Uterus (tissue), 4 donors: ENCODE measurements at places on chromosomes 7 and 10.

GRCh38 chr10:60098677-60099601 is 192.6 kb upstream of the CCDC6 start:
- DNase-seq: no peak

- peak; percentile 76 for DNase-seq
Measured at GRCh38 chr10:102645388-102645740, 1.1 kb downstream of the TRIM8 start.

- no peak for DNase-seq
Measured at GRCh38 chr7:50603287-50603686, 38.1 kb upstream of the DDC start.

DNA sequence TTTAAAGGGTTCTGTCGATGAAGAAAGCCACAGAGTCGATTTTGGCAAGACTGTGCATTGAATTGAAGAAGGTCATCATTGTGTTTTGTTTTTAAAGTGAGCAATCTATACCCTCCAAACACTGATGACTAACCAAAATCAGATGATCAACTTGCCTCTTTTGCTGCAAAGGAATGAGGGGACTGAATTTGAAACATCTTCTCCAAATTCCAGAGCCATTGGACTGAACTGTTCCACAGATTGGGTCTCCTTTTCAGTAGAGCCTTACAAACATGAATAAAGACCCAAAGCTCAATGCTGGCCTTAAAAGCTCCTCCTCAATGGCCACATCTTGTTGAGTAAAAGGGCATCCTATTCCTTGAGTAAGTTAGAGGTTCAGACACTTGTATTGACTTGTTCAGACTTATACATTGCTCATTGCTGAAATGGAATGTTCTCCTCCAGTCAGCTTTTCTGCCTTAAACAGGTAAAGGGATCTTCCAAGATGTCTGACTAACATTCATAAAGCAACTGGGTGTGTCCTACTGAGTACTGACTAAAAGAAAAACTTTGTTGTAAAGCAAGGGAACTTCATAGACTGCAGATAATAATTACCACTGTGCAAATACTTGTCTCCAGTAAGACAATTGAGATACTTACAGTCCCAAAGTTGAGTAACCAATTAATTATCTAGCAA is 630.6 kb downstream of the KCNMA1 start:
- no peak for DNase-seq

GRCh38 chr7:132646052-132646451 is 69.8 kb upstream of the PLXNA4 start:
- no peak for DNase-seq

DNA sequence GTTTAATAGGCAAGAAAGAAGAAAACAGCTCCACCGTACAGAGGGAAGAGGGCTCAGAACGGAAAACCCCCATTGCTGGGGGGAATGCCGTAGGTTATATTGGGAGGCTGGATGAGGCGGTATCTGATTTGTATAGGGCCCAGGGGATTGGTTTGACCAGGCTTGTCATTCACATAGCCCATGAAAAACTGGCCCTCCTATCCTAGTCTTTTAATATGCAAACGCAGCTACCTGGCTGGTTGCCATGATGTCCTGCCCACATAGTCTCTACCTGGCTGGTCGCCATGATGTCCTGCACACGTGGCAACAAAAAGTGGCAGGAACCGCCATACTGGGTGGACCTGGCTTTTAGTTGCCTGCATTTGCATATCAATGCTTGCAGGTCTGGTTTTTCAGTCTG is 84.7 kb downstream of the AUTS2 start:
- no peak for DNase-seq

- no peak for DNase-seq
Measured at GRCh38 chr7:97446361-97446760, 285.5 kb upstream of the TAC1 start.

- no peak for DNase-seq
Measured at GRCh38 chr7:128833946-128834325, 3.7 kb downstream of the FLNC start.

- no peak for DNase-seq
Measured at GRCh38 chr10:85666102-85666501, 700.5 kb downstream of the GRID1 start.

GRCh38 chr7:4201566-4201965 is 480.5 kb upstream of the FOXK1 start:
- DNase-seq: no peak

DNA sequence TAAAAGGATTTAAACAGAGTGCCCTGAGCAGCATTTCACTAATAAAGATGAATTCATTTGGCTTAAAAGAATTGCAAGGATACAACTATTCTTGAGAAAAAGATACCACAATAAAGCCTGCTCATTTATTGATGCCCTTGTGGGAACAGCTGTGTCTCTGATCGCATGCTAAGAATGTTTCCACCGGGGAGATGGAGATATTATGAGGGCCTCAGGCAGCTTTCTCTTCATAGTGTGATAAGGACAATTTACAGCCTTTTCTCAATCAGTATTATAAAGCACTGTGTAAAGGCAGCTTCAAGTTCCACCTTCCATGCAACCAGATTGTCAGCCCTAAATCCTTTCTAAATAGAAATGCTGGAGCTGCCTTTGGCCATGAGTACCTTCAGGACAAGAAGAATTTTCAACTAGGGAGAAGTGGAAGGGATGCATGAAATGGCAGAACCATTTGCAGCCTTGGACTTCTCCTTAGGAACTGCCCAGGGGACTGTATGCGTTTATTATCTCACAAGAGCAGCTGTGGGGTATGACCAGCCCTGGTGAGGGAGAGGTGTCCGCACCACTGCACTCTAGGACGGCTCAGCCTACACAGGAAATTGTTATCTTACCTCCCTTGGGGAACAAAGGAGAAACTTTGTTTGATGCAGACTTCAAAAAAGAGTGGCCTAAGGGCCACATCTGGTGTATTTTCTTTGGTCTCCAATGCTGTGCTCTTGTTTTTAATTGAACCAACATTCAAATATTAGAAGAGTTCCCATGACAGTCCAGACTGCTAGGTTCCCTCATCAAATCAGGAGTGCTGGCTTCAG is 116.9 kb upstream of the PCGF5 start:
- no peak for DNase-seq

DNA sequence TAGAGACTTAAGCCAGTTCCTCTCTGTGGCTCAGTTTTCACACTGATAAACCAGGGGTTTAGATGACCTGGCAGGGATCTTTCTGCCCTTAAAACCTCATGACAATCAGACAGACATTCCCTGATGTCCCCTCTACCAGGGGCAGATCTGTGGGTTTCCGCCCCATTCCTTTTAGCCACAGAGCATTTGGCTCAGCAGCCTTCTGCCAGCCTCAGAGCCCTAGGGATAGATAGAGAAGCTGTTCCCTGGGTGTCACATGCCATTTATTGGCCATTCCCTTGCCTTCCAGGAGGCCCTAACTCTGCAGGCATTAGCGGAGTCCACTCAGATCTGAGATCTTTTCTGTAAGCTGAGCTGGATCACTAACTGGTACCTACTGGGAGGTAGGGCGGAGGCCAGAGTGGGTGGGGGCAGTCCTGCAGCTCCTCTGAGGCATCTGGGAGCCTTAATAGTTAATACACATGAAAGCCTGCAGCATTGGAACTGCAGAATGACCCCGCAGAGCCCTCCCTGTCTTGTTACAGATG is 101.5 kb downstream of the ZMIZ1 start:
- no peak for DNase-seq

DNA sequence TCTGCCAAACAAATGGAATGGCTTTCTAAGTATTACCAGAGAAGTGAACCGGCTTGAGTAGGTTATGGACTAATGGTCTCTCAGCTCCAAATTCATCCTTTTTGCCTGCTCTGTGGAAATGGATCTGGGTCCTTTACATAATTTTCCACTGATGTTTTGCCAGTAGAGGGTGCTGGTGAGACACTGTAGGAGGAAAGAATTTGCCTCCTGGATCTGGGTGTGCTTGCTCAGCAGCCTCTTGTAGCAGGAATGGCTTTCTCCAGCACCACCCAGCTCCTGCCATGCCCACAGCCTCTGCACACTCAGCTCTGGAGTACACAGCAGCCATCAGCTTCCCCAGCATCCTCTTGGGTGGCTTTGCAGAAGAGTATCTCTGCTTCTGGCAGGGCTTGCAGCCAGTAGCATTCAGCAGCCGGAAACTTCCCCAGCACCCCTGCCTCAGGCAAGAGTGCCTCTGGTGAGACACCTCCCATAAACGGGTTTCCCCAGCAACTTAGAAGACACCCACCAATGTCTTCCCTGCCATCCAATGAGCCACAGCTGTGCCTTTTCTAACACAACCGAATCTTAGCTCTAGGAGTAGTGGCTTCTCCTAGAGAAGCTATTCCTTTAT is 235.0 kb upstream of the PLPP4 start:
- DNase-seq: no peak

- no peak for DNase-seq
Measured at GRCh38 chr10:47351899-47352815, 4.0 kb downstream of the RBP3 start.

DNA sequence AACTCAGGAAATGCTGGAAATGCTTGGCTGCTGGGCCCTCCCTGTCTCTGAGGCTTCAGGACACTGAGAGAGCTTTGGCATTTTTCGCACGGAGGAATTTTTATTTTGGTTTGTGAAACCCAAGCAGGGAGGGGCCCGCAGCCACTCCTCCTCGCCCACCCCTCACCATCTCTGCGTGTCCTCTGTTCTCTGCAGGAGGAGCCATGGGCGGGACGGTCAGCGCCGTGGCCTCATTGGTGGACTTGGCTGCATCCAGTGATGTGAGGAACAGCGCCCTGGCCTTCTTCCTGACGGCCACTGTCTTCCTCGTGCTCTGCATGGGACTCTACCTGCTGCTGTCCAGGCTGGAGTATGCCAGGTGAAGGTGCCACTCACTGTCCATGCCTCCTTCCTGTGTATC is 36.8 kb downstream of the SLC29A3 start:
- no peak for DNase-seq

DNA sequence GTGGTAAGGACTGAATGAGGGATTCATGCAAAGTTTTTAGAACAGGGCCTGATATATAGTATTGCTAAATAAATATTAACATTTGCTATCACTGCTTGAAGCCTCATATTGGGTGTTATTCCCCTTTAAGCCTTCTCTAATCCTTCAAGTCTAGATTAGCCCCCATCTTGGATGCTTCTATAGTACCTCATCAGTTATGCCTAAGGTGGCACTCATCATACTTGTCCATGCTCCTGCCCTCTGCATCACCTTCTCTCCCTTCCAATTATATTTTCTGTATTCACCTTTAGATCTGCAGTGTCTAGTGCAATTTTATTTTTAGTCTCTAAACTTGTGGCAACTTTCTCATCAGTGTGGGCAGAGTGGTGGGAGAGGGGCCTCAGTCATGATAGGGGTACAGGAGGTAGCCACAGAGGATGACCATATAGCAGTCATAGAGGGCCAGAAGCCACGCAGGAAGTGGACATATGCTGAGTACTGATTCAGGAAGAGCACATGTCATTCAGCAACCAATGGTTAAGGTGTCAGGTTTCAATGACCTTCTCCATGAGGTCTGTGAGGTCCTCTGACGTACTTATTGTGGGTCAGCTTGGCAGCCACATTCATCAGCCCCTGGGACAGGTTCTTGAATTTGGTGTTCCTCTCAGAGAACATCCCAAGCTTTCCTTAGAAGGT is 2.5 kb downstream of the ENTPD1 start:
- no peak for DNase-seq

DNA sequence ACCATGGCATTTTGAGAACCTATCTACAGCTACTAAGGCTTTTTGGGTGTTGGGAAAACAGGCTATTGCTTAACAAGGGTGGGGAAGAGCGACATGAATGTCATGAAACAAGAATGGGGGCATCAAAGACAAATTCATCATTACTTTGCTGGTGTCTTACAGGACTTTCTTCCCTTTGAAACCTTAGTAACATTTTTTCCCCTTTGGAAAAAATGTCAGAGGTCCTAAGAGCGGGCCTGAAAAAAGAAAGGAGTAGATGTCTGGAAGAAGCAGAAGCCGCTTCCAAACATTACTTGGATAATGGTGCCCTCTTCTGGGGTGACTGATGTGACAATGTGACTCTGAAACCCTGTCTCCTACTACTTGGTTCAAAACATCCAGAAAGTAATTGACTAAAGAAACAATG is 3.8 kb upstream of the DDX50 start:
- DNase-seq: peak; percentile 37
